ENCODE measurements at places on chromosomes 4 and X.

- no peak for DNase-seq
Measured at GRCh38 chr4:150217808-150218207, 139.6 kb downstream of the DCLK2 start.

DNA sequence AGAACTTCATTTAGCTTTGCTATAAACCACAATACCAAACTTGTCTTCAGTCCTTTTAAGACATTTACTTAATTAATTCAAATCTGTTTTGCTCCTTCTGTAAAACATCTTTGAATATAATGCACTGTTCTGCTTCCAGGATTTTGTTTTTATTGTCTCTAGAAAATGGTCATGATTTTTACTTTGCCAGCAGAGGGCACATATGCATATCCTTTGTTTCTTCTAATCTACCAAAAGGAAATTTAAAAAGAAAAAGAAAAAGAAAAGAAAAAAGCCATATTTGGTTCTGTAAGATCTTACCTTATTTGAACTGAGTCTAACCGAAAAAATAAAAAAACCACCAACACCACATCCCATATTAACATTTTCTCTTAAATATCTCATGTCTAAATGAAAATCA lies 101.9 kb upstream of the CCSER1 start:
- DNase-seq: no peak

DNA sequence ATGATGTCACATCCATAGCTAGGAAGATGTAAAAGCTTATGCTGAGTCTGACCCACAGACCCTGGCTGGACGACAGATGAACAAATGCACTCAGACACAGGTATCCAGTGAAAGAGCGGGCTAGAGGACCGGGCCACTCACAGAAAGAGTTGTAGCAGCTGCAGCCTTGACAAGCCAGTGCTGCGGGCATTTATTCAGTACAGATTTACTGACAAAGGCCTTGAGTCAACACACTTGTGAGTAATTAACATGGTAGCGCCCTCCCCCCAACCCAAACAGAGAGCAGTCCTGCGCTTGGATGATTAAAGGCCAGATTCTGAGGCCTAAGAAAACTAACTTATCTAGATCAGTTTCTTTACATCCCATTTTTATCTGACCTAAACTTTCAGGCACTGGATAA lies 244.6 kb downstream of the SPANXN4 start:
- DNase-seq: no peak

DNA sequence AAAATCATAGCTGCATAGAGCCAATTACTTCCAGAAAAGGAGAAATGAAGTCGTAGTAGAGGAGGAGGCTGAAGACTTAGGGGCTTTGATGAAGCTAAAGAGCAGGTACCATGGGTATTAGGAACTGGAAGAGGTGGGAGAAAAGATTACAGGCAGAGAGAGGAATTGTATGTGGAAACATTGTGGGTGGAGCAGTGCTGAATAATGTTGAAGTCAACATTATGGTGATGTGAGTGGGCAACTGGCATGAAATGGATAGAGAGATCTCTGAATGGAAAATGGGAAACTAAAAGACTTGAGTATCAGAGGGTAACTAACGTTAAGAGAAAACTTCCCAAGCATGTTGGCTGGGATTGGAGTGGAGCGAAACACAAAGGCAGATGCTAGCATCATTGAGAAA lies 92.5 kb downstream of the AREG start:
- no peak for DNase-seq

DNA sequence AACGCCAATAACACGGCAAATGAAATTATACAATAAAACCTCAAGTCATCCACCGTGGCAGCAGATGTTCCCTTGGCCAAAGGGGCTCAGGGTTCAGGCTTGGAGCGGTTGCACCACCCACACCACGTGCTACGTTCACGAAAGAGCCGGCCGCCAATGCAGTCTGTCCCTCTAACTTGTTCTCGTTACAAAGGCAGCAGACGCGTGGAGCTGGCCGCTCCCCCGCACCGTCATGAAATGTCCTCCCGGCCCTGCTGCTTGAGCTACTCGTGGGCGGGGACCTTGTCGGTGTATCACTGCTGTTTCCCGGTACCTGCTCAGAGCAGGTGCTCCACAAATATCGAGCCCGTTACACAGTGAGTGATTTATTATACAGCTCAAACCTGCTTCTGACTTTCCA lies 36.4 kb upstream of the MAN2B2 start:
- peak; percentile 51 for DNase-seq
